NCI-H1092 treated with DMSO at 0.1 percent for 48 hours (cell line): ENCODE measurements at places on chromosomes 6 and 20.
A peak's percentile ranks its signal among the peaks of the same experiment; 100 is the strongest.

- DNase-seq = no peak
Observed at GRCh38 chr20:43925215-43925614, 10.6 kb downstream of the TOX2 start.

- no peak for DNase-seq
Observed at GRCh38 chr6:56677559-56677958, 34.9 kb upstream of the DST start.

GRCh38 chr6:169199625-169200335, 53.9 kb downstream of the THBS2 start:
- DNase-seq = no peak

- no peak for DNase-seq
Observed at GRCh38 chr6:50927800-50928199, 109.1 kb downstream of the TFAP2B start.

DNA sequence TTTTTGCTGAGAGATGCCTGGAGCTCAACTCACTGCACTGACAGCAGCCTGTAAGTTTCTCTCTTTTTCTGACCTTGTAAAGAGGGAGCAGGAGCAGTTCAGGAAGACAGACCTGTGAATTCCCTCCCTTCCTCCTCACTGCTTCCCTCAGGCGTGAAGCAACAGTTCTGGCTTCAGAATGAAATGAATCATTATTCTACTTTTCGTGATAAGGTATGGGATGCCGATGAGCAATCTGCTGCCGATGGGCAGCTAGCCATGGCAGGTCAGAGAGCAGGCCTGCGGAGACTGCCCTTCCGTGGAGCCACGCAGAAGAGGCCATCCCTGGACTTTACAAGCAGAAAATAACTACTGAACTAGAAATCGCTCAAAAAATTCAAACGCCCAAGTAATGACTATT, 426.5 kb upstream of the RNF217 start:
- DNase-seq = no peak

DNA sequence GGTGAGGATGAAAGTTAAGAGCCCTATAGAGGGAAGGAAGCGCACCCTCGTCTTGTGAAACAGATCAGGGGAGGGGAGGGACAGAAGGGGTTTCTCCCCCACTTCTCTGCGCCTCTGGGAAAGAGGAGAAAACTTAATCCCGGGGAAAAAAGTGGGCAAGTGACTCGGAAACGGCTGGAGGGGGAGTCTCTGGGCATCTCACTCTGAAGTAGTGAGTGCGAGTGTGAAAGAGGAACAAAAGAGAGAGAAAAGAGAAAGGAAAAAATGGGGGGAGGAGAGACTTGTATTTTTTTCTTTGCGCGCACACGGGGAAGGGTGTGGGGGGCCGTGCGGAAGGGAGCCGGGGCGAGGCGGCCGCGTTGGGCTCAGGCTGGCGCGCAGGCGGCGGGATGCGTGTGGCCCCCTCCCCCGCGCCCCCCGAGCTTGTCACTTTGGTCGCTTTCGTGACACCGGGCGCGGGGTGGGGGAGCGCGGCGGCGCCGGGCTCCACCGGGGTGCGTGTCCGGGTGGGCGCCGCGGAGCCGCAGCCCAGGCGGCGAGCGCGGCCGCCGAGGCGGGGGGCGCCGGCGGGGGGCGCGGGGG, 454 bp downstream of the L3MBTL3 start:
- no peak for DNase-seq

GRCh38 chr6:108321253-108321747, 26.4 kb downstream of the AFG1L start:
- DNase-seq = no peak

GRCh38 chr6:6221787-6222535, 98.5 kb downstream of the F13A1 start:
- DNase-seq = no peak

- DNase-seq = no peak
Observed at GRCh38 chr6:4371207-4371921, 236.0 kb upstream of the ECI2 start.

DNA sequence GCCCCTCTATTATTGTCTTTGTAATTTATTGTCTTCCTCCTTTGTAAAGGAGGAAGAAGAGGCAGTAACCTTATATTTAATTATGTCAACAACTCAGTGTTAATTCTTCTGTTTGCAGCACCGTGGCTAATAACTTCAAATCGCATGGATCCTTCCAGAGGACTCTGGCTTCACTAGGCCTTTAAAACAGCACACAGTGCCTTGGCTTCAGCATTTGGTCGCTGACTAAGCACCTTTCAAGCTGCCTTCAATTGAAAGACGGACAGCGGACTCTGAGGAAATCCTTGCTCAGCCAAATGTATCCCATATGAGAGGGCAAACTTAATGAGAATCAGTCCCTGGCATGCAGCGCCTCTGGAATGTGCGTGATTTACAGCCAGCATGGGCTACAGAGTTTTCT, 64.2 kb downstream of the SGK1 start:
- no peak for DNase-seq

DNA sequence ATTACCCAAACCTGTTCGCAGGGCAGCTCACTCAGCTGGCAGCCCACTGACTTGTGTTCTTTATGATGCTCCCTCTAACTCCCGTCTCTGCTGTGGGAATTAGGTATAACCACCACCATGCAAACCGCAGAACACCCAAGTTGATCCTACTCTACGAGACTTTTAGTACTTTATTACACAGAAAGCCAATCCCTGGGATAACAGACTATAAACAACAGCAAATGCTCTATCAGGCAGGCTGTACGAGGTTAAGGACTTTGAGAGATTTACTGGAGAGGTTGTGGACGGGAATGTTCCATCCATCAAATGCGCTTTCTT, 241.1 kb downstream of the FOXC1 start:
- no peak for DNase-seq

GRCh38 chr6:66226109-66226508, 519.1 kb upstream of the EYS start:
- peak; percentile 7 for DNase-seq

GRCh38 chr20:18698735-18699380, 111.0 kb downstream of the DTD1 start:
- DNase-seq = no peak

- DNase-seq = no peak
Observed at GRCh38 chr6:1870251-1870650, 260.5 kb downstream of the FOXC1 start.

DNA sequence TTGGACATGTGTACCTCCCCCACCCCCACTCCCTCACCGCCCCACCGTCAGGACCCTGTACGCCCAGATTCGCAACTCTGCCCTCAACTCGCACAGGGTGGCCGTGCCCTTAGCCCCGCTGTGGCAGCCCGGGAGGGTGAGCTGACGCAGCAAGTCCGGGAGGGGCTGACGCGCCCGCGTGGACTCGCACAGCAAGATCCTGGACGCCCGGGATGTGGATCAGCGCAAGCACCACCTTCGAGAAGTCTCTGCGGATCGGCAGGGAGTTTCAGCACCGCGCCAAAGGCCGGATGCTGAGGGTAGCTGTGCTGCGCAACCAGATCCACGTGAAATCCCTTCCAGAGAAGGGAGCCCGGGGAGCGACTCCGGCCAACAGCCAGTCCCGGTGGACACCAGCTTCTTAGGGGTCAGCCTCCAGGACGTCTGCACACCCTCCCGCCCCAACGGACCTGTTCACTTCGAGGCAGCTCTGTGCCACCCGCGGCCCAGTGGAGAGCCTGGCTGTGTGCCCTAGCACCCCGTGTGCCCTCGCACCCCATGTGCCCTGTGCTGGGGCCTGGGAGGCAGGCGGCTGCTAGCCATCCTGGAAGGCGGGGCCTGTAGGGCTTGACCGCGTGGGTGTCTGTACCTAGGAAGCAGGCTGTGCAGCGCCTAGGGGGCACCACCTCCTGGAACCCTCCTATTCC, 6.7 kb upstream of the GJA10 start:
- DNase-seq = no peak

DNA sequence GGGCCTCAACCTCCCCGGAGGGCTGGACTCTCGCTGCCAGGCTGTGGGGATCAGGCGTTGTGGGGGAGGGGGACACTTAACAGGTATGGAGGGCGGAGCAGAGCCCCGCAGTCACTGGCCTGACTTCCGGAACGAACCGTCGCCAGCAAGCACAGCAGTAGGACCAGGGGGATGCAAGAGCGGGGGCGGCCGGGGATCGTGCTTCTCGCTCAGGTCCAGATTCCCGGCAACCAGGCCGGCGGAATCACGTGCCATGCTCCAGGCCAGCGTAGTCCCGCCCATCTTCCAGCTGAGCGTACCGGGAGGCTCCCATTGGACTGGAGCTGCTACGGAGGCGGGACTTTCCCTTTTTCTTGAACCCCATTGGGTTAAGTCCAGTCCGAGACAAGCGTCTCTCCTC, 10.0 kb upstream of the POU5F1 start:
- DNase-seq = no peak

DNA sequence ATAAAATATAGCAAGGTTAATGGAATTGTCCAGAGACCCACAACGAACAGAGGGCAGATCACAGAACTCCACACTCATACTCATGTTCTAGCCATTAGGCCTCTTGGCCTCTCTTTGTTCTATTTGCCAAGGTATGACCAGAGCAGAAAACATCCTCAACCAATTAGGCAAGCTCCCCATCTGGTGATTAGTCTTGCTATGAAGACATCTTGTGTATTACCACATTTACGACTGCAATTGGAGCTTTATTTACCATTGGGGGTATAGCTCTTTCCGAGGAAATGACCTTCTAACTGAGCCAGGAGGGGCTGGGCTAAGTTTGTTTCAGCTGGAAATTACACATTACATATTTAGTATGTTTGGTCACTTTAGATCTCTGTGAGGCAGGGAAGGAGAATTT, 593.9 kb downstream of the CD109 start:
- DNase-seq = no peak

- DNase-seq = no peak
Observed at GRCh38 chr6:114446342-114446741, 103.5 kb upstream of the HS3ST5 start.

DNA sequence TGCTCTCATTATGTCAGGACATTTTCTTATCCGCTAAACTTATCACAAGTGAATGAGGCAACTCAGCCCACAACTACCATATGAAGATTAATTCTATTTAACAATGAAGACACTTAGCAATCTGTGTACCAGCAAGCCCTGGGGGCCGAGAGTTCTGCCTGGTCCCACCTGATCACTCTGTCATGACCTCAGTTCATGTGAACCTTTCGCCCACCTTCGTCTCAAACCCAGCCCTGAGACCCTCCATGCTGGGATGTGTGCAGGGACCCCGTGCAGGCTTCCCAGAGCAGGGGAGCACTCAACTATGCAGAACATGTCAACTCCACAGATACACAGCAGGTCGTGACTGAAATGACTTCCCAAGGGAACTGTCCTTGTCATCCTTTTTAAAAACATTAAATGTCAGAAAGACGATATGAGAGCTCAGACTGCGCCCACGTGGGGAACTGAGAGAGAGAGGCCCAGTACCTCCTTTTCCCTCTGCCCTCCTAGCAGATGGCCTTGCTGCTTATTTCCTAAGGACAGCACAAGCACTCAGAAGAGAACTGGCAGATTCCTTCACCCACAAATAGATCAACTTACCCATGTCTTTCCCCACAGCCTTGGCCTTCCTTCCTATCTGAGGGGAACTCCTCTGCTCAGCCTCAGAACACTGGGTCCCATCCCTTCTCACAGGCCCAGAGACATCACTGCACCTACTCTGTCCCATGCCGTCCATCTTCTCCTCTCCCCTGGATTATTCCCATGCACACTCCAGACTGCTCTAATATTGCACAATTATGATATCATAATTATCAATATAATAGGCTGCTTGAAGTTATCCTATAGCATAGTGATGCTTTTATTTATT, 11.5 kb downstream of the ABHD12 start:
- no peak for DNase-seq

DNA sequence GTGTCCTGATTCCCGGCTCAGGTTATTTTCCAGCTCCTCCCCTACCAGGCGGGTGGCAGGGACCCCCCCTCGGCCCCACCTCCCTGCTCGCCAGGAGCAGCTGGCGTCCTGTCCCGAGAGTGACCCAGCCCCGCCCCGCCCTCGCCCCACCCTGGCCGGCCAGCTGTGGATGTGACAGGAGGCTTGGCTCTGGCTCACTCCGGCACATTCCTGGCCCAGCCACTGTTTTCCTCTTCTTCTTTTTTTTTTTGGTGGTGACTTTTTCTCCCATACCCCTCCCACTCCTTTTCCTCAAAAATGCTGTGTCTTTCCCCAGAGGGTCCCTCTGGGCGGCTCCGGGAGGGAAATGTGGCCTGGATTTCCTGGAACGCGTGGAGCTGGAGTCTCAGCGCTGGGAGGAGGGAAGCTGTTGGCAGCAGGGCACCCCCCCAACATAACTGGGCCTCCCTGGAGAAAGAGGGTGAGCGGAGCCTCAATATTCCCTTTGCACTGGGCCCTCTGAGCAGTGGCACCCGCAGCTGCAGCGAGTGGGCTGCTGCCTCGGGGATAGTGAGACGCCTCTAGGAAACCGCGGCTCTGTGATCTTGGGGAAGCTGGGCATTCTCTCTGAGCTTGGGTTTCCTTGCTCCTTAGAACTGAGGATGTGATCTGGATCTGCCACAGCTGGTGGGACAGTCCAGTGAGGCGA, 28.3 kb upstream of the CSNK2A1 start:
- DNase-seq = no peak

- DNase-seq = no peak
Observed at GRCh38 chr20:58028123-58028522, 200.3 kb downstream of the ANKRD60 start.

- DNase-seq = peak; percentile 59
Observed at GRCh38 chr20:25247000-25247517, 826 bp upstream of the PYGB start.
